NT2/D1 (cell line): ENCODE measurements at places on chromosomes 3 and 15.

DNA sequence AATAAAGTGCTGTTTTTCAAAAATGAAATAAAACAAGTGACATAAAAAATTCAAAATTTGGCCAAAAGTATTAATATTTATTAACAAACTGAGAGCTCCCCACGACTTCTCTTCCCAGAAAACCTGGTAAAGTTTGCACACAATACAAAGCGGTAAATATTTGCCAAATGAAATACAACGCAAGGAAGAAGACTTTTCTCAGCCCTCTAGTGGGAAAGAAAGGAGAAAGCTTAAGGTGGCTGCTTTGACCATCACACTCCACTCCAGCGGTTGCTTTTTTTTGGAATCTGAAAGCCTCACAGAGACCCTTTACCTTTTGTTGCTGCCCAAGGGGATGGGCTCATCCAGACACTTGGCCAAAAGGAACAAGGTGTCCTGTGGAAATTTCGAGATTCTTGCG is 1.1 kb upstream of the GK5 start:
- DNase-seq, result no peak

DNA sequence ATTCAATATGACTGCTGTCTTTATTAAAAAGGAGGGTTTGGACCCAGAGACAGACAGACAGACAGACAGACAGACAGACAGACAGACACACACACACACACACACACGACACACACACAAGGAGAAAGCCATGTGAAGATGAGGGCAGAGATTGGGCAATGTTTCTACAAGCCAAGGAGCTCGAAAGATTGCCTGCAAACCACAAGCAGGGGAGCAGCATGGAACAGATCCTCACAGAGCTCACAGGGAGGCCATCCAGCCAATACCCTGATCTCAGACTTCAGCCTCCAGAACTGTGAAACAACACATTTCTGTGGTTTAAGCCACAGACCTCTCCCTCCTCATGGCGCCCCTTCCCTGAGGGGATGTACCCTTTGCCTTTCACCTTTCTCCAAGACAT is 35.8 kb upstream of the ABHD2 start:
- no peak for DNase-seq

GRCh38 chr3:190340071-190340470 is 17.8 kb upstream of the CLDN1 start:
- no peak for DNase-seq

GRCh38 chr3:39299279-39299678 is 19.4 kb upstream of the CX3CR1 start:
- no peak for DNase-seq

DNA sequence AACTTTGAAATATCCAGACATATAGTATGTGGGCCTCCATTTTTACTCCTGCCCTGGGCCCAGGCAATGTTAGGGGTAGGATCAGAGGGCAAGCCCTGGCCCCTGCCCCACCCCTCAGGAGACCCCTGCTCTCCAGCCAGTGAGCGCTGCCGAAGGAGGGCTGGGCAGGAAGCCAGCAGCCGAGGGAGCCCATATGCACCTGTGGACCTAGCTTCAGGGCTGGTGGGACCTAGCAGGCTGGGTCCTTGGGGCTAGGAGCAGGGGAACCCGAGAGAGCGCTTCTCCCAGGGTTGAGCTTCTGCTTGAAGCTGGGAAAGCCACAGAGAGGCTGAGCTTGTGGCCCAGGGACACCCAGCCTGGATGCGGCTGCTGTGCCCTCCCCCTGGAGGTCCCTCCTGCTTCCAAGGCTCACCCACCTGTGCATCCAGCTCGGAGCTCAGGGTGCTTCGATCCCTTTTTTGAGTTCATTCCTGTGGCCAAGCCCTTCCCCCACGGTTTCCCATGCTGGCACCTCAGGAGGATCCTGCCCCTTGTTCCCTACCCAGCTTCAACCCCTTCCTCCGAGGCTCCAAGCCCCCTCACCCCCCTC is 21.0 kb upstream of the CYP11A1 start:
- no peak for DNase-seq

DNA sequence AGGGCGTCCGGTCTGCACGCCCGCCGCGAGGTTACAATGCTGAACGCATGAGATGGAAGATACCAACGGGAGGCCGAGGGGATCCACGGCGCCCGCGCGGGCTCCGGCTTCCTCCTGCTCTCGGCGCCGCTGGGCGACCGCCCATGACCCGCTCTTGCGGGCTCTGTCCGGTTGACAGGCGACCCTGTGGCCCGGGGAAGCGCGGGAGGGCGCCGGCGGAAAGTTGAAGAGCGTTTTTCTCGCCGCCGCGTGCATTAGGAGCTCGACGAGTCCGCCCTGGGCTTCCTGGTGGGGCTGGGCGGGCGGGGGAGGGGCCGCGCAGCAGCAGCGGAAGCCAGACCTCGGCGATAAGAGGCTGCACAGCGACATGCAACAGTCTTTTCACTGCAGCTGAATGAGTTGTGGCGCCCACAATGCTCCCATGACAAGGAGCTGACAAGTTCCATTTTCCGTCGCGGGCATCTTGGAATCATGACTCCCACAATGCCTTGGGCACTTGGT is at the start of gene MBNL1:
MBNL1 (plus strand) TSS at position 375 of the 501 bp plus-strand sequence. CDS start 31,265 bp downstream, outside the sequence.
- peak; percentile 43 for DNase-seq

GRCh38 chr15:99132634-99133287 is 27.9 kb downstream of the SYNM start:
- no peak for DNase-seq

GRCh38 chr3:155790272-155790925 is 15.7 kb downstream of the C3orf33 start:
- DNase-seq, result no peak

GRCh38 chr3:195708626-195709481 is 11.9 kb upstream of the MUC20 start:
- no peak for DNase-seq

GRCh38 chr3:114272271-114272670 is 21.6 kb upstream of the TIGIT start:
- no peak for DNase-seq

- peak; percentile 66 for DNase-seq
Observed at GRCh38 chr3:73508330-73508954, 116.3 kb downstream of the PDZRN3 start.

- DNase-seq, result no peak
Observed at GRCh38 chr15:48363474-48363873, 32.2 kb downstream of the DUT start.

DNA sequence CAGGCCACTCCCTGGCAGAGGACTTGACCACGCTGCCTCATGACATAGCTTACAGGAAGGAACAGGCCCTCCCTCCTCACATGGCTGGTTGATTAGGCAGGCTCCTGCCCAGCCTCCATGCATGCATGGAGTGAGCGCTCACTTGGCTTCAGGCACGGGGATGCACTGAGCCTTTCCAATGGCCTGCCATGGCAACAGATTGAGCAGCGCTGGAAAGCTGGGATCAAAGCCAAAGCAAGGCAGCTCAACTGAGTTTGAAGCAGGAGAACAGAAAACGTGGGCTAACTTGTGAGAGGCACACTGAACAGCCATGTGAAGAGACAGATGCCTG is 5.9 kb upstream of the GRAMD2A start:
- DNase-seq, result no peak

- DNase-seq, result no peak
Observed at GRCh38 chr3:21642433-21642832, 108.6 kb downstream of the ZNF385D start.

- DNase-seq, result no peak
Observed at GRCh38 chr3:160091441-160091840, 102.8 kb downstream of the IL12A start.

DNA sequence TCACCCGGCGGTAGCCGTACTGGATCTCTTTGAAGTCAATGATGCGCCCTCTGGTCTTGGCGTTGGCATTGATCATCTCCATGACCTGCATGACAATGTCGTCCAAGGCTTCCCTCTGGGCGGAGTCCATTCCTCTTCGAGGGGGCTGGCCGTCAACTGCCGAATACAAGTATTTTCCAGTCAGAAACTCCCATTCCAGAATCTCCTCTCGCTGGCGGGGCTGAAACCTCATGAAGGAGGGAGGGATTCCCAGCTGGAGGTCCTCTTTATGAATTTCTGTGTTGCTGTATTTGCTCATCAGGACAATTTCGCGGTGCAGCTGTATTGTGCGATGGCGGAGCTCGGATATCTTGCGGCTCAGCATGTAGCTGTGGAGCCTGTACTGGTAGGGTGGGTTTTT is 73.4 kb downstream of the CHSY1 start:
- DNase-seq, result no peak

- DNase-seq, result no peak
Observed at GRCh38 chr15:53830707-53831386, 71.4 kb upstream of the WDR72 start.

DNA sequence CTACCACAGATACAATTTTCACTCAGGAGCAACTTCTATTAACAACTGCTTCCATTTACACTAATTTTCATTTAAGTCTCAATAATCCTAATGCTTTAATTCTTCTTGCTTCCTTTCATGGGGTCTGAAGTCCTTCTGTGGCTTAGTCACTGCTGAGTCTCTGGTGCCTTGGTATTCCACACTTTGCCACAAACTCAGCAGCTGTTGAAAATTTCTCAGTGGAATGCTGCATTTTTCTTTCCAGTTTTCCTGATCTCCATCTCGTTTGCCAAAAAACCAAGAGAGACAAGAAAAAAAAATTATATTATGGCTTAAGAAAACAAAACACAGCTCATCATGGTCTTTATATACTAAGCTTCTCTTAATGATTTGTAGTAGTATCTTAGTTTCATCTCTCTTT is 269.2 kb upstream of the AZI2 start:
- DNase-seq, result no peak

- no peak for DNase-seq
Observed at GRCh38 chr15:89506026-89506686, 9.8 kb upstream of the RHCG start.

GRCh38 chr3:128933922-128934253 is 54.5 kb downstream of the ACAD9 start:
- no peak for DNase-seq

GRCh38 chr3:24352893-24353553 is 141.6 kb downstream of the THRB start:
- DNase-seq, result no peak

- no peak for DNase-seq
Observed at GRCh38 chr3:38297947-38298711, 16.0 kb downstream of the SLC22A14 start.

DNA sequence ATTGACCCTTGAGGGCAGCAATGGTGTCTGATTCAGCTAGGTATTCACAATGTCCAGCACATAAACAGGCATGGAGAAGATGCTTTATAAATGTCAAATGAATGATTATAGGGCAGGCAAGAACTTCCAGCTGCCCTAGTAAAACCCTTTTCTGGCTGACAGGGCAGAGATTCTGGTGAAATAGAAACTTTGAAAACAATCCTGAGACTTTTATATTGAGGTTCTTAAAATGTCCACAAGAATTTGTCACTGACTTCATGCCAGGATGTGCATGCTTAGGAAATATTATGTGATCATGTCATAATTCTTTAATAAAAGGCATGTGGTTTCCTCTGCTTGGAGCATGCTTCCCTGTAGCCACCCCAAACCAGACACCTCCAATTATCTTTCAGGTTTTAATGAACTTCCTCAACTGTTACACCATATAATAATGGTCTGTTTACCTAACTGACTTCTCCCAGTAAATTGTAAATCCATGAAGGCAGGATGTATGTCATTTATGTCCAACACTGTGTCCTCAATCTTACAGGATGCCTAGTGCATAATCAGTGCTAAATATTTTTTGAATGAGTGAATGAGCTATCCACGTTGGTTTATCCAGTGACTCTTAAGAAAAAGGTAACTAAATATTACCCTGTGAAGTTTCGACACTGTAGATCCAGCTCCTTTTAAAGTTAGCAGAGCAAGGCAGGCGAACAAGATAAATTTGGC is 43.4 kb upstream of the CLRN1 start:
- DNase-seq, result no peak

- no peak for DNase-seq
Observed at GRCh38 chr15:40844696-40845030, 815 bp downstream of the SPINT1 start.

GRCh38 chr3:127783166-127783565 is 39.1 kb downstream of the MGLL start:
- DNase-seq, result no peak

- DNase-seq, result no peak
Observed at GRCh38 chr15:92571824-92572223, 83.8 kb downstream of the FAM174B start.

DNA sequence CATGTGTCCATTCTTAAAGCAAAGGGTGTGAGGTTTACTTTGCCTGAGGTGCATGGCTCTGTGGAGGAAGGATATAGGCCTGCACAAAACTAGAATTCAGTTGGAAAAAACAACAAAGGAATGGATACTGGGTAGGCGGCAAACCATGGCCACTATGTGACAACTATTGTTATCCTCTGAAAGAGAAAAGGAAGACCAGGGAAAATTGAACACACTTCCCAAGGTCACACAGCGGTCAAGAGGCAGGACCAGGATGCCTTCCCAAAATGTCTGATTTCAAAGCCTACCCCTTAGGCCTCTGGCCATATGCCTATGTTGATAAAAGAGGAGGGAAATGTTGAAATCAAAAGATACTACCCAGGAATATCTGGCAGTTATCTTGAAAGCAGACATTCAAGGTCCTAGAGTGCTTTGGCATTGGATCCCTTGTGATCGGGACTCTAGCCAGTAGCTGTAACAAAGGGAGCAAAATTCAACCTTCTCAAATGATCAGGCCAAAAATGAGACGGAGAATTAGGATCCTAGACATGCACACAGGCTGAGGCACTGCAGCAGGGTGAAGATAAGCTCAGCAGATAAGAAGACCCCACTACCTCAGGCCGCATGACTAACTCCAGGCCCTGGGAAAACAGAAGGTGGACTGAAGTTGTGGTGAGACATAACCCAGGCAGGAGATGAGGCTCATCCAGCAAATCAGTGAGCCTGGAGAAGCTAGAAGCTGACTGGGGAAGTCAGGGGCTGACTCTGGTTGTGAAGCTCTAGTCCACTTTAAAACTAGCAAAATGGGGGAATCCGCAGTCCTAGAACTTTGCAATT is 292.2 kb downstream of the NEK10 start:
- DNase-seq, result no peak

DNA sequence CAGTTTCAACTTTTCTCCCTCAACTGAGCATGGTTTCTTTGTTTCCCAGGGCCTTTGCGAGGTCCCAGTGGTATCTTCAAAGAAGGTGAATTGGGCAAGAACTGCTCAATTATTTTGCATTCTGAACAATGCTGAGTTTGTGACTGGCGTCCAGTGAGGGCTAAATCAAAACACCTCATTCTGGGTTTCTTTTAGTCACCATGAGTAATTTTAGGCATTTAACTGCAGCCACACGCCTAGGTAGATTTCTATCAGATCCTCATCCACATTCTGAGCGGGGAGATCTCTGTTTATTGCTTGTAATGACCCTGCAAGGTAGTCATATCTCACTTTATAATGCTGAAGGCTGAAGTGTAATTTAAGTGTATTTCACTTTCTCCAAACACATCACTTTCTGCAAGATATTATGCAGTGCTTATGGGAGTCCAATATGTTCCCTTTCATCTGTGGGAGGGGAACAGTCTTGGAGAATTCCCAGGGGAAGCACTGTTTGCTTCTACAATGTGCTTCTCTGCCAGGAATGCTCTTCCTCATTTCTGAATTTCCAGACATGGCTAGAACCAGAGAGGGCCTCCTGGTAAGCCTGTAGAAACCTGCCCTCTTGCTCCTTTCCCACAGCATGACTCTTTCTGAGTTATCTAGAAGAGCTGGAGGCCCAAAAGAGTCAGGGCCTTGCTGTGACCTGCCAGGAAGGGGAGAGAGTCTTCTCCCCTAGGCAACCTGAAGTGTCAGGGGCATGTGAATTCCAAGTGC is 91.7 kb downstream of the FRMD4B start:
- DNase-seq, result no peak

GRCh38 chr3:152317184-152317583 is 48.5 kb downstream of the MBNL1 start:
- DNase-seq, result no peak

GRCh38 chr3:94036909-94037507 is 8.6 kb upstream of the STX19 start:
- peak; percentile 11 for DNase-seq

GRCh38 chr3:46083956-46084355 is 56.7 kb upstream of the XCR1 start:
- no peak for DNase-seq
